Activated naive CD4-positive, alpha-beta T cell treated with Interleukin-2 at 50 U/mL for 16 hours (primary cell): ENCODE measurements at places on chromosomes 13 and 19.

GRCh38 chr13:47696674-47697073, 304.4 kb downstream of the SUCLA2 start:
- no peak for DNase-seq

DNA sequence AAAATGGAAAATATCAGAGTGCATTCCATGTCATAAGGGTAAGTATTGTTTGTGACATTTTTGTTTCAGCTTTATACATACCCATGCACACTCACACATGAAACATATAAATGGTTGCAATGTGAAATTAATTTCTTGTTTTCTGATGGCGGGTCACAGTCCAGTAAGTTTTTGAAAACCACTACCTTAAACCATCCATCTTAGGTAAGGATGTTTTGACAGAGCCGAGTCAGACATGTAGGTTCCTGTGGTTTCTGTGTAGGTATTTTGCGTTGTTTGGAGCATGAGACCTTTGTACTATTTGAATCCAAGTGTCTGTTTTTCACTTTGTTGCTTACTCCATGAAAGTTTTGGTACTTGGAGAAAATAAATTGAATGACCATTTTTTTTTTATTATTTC, 121.7 kb downstream of the B3GLCT start:
- no peak for DNase-seq

DNA sequence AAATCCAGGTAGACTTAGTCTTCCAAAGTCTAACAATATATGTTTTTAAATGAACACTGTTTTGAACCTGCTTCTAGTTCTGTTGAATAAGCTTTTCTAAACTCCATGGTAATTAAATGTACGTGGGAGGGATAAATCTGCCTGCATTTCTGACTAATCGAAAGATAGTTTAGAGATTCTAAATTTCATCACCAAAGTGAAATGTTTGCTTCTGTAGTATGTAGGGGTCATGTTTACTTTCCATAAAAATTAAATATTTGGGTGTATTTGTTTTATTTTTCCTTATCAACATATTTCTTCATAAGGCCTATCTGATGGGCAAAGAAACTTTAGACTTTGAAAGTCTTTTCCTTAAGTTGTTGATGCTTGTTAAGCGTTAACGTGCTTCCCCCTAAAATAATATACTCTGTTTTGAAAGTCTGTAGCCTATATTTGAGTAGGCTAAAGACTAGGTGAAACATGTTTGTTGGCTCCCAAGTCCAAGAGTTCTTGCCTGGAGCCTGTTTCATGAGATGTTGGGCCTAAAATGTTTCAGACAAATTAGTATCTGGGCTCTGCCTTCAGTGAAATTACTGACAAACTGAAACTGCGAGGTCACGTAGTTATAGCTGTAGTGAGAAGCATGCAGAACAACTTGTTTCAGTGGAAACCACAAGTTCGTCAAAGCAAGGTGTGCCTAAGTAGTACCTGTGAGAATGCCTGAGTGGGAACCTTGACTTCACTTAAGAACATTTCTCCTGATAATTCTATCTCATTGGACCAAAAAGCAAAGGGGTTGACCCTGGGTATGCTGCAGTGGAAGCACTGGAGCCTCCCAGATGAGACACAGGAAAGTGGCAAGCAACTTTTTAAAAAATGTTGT, 126.2 kb downstream of the LMO7 start:
- DNase-seq: peak; percentile 6

GRCh38 chr19:53571339-53571738, 33.4 kb downstream of the ZNF331 start:
- DNase-seq: no peak

- no peak for DNase-seq
Measured at GRCh38 chr13:60164234-60164889, 634 bp upstream of the DIAPH3 start.

GRCh38 chr13:112903606-112904195, 65.3 kb upstream of the MCF2L start:
- DNase-seq: no peak

DNA sequence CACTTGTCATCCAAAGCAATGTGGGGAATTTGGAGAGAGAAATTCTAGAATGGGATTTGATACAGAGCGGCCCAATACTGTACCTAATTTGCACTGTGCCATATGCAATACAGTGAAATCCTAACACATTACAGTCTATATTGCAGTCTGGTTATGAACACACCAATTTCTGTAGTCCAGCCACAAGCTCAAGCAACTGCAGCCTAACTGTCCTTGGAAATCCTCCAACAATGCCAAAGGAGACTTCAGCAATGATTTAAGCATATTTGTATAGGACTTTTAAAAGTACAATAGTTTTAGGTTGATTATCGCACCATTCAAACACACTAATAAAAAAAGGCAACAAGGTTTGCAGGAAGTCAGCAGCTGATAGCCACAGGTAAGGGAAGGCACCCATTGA, 17.3 kb downstream of the DIAPH3 start:
- no peak for DNase-seq

DNA sequence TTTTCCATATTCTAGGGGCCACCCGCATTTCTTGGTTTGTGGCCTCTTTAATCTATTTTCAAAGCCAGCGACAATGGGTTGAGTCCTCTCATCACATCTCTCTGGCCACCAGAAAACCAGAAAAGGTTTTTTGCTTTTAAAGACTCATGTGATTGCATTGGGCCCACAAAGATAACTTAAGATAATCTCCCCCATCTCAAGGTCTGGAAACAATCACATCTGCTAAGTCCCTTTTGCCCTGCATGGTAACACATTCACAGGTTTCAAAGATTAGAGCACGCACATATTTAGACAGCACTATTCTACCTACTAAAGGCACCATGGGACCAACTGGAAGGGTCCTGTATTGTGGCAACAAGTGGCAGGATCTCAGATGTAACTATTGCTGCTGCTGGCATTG, 147.0 kb upstream of the MIR17HG start:
- no peak for DNase-seq

GRCh38 chr19:601790-602189, 12.1 kb downstream of the HCN2 start:
- no peak for DNase-seq

DNA sequence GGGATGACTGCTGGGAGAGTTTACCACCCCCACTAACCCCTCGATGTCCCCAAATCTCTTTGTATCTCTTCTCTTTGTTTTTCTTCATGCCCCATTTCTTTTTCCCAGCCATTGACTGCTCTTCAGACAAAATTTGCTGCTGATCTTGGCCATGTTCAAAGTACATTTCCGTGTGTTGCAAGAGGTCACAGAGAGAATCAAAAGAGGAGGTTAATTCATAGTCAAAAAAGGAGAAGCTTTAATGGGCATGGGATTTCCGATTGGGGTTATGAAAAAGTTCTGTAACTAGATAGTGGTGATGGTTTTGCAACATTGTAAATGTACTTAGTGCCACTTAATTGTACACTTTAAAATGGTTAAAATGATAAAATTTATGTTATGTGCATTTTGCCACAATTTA, 121.1 kb downstream of the FLT1 start:
- DNase-seq: no peak

DNA sequence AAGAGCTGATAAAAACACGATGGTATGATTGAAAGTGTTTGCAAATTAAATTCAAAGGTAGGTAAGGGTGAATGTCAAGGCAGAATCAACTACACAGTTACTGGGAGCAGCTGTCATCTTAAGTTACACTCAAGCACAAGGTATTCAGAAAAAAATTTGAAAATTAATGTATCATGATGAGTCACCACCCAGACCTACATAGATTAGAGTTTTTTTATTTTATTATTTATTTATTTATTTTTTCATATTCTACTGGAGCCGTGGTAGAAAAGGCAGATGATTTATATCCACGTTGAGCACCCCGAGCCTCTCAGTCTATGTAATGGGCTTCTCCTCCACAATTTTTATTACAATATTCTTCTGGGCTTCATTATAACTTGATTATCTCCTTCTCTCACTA, 728.9 kb upstream of the ARGLU1 start:
- DNase-seq: no peak

DNA sequence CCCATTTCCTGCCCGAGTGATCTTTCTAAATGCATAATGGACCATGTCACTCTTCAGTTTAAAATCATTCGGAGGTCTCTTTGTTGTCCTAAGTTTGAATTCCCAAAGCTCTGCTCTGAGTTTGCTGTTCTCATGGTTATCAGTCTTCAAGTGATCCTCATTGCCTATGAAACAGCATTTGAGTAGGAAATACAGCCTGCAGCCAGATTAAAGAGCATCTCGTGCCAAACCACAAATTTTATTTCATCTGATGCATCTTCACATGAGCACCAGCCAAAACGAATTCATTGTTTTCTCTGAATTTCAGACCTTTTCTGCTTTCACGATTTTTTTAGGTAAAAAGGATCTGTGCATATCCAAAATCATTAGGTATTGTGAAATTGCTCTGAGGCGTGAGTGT, 299.6 kb downstream of the TDRD3 start:
- no peak for DNase-seq

DNA sequence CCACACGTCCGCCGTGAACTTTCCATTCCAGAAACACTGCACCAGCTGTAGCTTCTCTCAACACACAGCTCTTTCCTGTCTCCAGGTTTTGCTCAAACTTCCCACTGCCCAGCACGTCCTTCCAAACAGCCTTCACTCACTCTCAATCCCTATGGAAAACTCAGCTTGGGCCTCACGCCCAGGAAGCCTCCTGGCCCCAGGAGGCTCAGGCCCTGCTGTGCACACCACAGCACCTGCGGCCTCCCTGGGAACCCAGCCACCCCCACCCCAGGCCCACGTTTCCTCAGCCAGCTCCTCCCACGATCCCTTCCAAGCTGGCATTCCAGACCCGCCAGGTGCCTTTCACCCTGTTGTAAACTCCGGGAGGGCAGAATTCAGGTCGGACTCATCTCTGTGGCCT, 35.2 kb downstream of the C13orf46 start:
- DNase-seq: no peak

GRCh38 chr19:2325281-2326046, 2.9 kb downstream of the LSM7 start:
- DNase-seq: no peak

DNA sequence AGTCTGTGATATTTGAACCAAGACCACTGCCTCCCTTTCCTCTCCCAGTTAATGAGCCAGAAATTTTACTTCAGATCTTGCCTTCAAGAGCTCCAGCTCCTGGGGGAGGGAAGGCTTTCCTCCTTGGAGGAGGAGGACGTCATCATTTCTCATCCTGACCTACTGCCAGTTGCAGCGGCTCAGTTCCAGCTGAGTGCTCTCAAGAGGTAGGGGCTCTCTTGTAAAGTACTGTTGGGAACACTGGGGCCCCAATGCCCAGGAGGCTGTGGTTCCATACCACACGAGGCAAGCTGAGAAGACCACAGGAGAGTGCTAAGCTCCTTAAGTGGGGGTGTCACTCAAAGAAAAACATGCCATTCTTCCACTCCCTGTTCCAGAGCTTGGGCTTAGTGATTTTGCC, 36.2 kb downstream of the METTL21C start:
- no peak for DNase-seq

- DNase-seq: no peak
Measured at GRCh38 chr13:87666831-87667230, 4.3 kb upstream of the SLITRK5 start.

- no peak for DNase-seq
Measured at GRCh38 chr19:641702-642101, 2.0 kb downstream of the FGF22 start.

DNA sequence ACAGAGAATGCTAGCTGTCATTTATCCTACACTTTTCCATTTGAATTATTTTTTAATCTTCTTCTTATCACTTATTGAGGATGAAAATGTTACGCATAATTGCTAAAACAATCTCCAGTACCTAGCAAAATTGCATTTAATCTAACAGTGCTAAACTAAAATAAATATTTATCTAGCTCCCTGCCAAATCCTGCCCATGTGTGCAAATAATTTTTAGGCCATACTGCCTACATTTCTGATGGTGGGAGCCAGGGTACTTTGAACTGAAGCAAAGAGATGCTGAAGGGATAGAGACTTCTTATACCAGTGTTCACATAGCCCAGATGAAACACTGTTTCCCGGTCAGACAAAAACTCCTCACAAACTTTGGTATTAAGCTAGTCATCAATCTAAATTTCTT, 1268.7 kb upstream of the PCDH20 start:
- DNase-seq: no peak

GRCh38 chr19:37989855-37990254, 82.8 kb downstream of the SIPA1L3 start:
- DNase-seq: no peak

DNA sequence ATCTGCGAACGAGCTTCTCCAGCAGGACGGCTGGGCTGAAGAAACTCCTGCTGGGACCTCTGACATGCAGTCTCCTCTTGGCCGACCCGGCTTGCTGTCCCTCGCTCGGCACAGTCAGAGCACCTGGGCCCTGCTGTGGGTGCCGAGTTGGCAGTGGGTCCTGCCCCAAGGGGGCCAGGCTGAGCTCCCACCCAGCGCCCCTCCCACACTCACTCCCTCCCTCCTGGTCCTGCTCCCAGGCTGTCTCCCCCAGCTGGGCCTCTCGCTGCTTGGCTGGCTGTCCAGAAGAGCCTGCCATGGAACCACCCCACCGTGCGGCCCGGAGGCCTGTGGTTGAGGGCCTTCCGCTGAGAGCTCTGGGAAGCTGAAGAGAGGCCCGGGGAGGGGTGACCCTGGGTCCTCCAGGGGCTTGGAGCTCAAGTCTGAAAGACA, 6.0 kb downstream of the AKT2 start:
- no peak for DNase-seq

- peak; percentile 70 for DNase-seq
Measured at GRCh38 chr19:4369109-4369887, 25.9 kb downstream of the MPND start.

- no peak for DNase-seq
Measured at GRCh38 chr19:45560686-45561085, 23.9 kb downstream of the OPA3 start.

GRCh38 chr19:3266792-3267514, 42.5 kb downstream of the CELF5 start:
- no peak for DNase-seq

GRCh38 chr13:95564733-95565291, 12.3 kb downstream of the CLDN10 start:
- no peak for DNase-seq

DNA sequence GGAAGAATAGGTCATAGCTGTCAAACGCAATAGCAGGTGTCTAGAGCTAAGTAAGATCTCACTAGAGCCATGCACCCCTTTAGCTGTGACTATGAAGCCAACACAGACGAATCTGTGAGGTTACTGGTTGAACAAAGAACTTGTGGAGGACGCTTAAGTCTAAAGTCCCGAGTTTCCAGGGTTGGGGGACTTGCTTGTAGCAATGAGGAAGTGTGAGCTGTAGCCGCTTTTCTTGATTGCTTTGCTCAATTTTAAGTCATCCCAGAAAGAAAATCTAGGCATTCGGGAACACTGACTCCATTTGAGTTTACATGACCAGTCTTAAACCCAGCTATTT, 1.6 kb downstream of the GPC5 start:
- DNase-seq: no peak

DNA sequence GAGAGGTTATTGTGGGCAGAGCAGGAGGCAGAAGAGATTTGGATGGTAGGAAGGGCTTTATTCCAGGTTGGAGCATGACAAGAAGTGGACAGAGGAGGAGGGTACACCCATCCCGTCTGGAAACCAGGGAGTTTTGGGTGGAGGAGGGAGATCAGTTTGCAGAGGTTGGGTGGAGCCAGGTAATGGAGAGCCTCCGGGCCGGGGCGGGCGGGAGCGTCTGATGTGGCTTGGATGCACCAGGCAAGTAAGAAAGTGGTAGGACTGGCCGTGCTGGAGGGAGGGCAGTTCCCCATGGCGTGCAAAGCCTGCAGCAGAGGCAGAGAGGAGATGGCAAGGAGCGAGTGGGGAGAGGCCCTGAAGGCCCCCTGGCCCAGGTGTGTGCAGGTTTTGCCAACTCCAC, 10.9 kb downstream of the IGFLR1 start:
- no peak for DNase-seq
